ENCODE measurements at places on chromosomes 13 and 19.

- DNase-seq = no peak
These were observed 11.3 kb upstream of the ERICH6B start for GRCh38 chr13:45626731-45627374.

DNA sequence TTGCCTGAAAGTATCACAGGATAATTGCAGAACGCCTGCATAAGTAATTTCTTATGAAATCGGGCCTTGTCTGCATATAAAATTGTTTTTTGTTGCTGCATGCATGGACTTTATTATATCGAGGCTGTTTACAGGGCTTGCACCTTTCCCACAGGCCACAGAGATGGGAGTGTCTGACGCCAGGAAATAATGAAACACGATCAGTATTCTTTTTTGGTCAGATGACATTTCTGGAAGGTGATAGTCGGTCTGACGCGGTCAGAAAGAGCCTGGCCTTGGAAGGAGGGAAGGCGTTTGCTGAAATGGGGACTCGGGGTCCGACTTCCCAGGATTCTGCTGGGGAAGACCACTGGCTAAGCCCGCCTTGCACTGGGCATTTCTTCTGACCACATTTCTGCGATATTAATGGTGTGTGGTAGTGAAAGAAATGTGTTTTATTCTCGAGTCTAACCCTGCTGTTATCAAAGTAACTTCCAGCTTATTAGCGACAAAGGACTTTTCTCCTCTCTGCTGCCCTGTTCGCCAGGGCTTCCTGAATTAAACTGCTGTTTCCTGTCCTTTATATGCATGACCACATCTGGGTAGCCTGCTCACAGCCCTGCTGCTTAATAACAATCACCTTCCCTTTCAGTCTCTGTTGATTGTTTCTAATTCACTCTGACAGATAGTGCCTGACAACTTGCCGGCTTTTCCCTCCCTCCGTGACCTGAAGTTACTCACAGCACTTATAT is 11.6 kb upstream of the ZNF536 start:
- DNase-seq = no peak

GRCh38 chr13:48292650-48293049 is 10.9 kb upstream of the RB1 start:
- DNase-seq = no peak

DNA sequence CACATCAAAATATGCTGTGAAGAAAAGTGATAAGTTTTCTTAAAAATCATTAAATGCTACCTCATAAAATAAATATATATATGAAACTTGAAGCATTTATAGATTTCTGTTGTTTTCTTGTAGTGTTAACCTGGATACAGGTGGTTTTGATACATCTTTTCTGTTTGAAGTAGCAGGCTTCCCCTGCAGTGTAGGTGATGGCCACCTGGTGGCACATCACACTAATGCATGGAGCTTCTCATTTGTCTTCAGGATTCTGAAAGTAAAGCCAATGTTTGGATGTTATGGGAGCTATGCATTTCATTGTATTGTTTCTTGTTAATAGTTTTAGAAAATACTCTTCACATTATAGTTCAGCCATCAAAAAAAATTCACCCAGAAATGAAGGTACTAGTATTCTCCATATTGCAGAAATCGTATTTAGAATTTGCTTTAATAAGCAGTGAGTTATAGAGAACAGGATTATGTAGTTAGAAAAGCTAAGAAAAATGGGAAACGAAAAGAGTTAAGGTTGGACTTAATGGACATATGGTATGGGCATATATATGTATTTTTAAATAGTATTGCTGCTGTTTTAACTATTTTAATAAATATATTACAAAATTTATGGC is 18.7 kb downstream of the GPR180 start:
- peak; percentile 39 for DNase-seq

- DNase-seq = no peak
These were observed 1427.0 kb upstream of the MIR17HG start for GRCh38 chr13:89920461-89920860.

DNA sequence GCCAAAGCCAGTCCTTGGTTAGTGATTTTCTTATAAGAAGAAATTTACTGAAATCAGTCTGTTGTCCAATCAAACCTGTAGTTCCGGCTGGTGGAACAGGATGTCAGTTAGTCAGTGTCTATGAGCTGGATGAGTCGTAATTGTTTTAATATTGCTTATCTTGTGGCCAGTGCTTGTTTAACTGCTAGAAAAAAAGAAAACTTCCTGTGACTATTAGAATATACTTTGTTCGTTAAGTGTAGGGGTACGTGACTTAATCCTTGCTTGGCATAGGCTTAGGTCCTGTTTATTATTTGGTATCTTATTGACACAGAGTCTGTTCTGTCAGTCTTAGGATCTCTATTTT is 1484.8 kb upstream of the MIR17HG start:
- DNase-seq = no peak
